ENCODE measurements at places on chromosomes 3 and 15.

GRCh38 chr15:28269097-28269496 lies 52.9 kb downstream of the HERC2 start:
- no peak for DNase-seq

- no peak for DNase-seq
These were observed 16.5 kb upstream of the FAM174B start for GRCh38 chr15:92672102-92672501.

DNA sequence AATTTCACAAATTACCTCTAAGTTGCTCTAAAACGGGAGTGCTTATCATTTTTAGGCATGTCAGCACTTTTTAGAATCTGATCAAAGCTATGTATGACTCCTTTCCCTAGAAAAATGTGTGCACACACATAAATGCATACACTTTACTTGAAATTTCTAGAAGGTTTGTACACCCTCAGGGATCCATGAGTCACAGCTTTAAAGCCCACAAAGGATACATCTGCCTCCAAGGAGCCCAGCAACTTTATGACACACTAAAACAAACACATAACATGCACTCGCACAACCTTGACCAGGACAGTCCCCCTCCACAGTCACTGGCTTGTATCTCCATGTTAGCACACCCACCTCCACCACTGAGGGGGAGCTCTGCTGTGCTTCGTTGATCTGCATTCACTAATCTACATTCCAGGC lies 722.0 kb upstream of the CFAP20DC start:
- peak; percentile 85 for DNase-seq

- DNase-seq, result no peak
These were observed 31.9 kb downstream of the NBEAL2 start for GRCh38 chr3:47011371-47011770.

DNA sequence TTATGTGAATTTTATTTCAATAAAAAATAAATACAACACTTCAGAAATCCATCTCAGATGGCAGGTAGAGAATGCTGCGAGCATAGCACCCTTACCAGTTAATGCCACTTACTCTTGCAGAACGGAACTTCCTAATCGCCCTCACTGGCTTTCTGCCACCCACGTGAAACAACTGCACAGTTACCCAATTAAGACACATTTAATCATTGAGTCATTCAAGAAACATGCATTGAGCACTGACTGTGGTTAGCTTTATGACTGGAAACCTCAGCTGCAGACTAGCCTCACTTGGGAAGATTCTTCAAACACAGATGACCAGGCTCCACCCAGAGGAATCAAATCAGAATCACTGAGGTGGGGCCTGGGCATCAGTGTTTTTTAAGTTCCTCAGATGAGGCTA lies 5.6 kb upstream of the MFGE8 start:
- DNase-seq, result peak; percentile 99

DNA sequence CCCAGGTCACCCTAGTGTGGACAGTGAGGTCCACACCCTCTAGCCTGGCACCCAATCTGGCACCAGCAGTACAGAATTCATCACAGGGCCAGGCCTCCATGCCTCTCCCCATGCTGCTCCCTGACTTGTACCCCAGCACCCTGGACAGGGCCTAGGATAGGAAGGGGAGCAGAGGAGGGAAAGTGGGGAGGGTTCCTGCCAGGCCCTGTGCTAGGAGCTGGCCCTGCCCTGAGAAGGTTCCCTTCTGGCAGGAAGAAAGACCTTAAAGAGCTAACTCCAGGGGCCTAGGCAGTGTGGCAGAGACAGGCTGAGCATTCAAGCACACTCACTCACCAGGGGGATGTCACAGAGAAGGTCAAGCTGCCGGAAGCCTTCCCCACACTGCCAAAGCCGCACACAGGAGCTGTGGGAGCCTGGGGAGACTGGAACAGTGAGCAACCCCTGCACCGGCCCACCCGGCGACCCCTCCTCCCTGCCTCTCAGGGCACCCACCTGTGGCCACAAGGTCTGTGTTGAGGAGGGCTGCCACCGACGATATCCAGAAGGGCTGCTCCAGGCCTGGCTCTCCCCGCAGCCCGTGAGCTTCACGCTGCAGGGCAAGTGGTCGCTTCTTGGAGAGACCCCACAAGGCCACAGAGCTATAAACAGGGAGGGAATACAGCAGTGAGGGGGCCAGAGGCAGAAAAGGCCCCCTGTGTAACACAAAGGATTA lies 7.4 kb downstream of the RRP9 start:
- DNase-seq, result no peak

- peak; percentile 73 for DNase-seq
These were observed 27.1 kb downstream of the DUOX1 start for GRCh38 chr15:45156744-45157455.

DNA sequence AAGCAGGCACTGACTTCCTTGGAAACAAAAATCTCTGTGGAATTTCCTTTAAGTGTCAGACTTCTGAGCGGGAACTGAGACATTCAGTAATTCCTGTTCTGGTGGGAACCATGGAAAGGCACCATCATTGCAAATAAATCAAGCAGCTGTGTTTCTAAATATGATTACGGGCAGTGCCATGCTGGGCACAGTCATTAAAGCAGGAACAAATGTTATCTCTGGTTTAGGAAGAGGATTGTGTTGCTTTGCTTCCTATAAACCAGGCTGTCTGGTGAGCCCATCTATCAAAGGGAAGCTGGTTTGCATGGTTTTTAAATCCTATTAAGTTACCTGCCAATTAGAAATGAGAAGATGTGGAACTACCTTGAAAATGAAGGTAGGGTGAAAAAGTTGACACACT lies 86.7 kb downstream of the EBLN2 start:
- no peak for DNase-seq

- DNase-seq, result peak; percentile 87
These were observed 96.7 kb downstream of the TP63 start for GRCh38 chr3:189727898-189728297.

DNA sequence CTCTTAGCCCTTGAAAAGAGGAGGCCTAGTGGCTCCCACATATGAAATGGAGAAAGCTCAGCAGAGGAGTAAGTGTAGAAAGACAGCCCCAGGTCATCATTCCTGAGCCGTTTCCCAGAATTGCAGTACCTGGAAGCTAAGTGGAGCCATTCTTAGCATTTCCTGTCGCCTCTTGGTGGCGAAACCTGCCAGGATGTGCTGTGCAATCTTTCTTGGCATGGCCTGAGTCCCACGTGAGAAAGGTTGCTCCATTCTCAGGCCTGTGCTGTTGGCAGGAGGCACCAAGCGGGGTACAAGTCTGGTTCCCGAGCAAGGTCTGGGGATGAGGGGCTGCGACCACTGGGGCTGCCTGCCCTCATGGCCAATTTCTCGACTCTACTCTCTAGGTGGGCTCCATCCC lies 207.2 kb upstream of the TPM1 start:
- no peak for DNase-seq

- no peak for DNase-seq
These were observed 53.9 kb upstream of the KLF13 start for GRCh38 chr15:31272558-31273257.

DNA sequence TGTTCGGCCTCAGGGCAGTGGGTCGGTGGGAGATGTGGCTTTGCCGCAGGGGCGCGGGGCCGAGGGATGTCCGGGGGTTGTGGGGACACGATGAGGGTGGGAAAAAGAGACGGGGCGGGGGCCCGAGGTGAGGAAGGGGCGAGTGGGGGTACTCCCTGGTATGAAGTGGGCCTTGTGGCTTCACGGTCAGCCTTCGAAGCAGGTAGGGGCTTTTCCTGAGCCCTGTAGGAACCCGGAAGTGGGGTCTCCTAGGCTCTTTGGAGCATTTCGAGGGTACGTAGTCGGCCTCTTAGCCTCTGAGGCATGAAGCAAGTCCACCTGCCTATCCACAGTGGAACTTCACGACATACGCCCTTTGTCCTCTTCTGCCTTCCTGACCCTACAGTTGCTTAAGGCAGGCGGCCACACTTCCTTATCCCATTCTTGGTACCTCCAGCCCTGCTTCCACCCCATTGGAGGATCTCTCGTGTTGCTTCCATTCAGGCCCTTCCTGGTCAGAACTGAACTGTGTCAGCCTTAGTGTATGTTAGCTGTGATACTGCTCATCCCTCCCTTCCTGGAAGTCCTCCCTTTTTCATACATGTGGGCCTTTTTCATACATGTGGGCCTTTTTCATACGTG lies 389 bp downstream of the ARPC4 start:
- peak; percentile 38 for DNase-seq

DNA sequence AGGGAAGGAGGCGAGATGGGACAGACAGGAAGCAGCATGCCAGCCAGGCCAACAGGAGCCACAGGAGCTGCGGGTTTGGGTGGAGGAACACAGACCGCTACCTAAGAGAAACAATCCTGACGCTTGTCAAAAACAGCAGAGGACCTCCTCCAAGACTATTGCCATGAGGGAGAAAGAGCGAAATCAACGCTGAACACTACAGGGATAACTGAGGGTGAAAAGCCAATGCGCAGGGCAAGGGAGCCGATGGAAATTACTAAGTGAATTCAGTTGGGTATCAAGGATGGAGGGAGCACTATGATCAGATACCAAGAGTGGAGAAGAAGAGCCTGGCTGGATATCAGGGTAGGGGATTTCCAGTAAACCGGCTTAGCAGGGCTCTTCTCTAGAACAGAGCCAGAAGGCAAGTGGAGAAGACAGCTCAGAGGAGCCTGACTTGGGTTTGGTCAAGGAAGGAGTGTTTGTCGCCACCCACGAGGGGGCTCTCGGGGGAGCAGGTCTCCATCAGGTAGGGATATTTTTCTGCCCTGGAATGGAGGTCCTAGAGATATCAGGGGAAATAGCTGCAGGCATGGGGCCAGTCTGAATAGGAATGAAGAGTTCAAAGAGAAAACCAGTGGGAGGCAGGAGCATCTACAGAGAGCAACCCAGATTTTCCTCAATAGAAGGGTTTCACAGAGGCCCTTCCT lies 48.4 kb downstream of the SLC41A3 start:
- DNase-seq, result no peak

DNA sequence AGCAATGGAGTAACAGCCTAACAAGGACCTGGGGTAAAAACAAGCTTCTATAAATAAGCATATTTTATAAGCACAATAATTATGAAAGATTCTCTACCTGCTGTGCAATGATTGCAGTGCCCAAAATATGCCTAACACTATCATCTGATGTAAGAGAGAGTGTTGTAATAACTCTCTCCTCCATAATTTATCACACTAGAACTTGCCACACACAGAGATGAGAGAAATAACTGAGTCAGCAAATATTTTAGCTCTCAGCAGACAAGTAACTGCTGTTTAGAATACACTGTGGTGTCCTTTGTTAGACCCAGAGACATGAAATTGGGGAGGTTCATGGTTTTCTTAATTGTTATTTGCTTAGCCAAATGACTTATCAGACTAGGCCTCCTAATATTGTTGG lies 105.3 kb upstream of the ACP3 start:
- peak; percentile 10 for DNase-seq

GRCh38 chr3:31250116-31250777 lies 282.5 kb upstream of the STT3B start:
- DNase-seq, result peak; percentile 28

GRCh38 chr3:9339761-9340471 lies 22.9 kb upstream of the THUMPD3 start:
- DNase-seq, result no peak

- no peak for DNase-seq
These were observed 90.6 kb downstream of the LIPC start for GRCh38 chr15:58522391-58522790.

All from fibroblast of skin of right quadriceps (primary cell).